ENCODE measurements at places on chromosomes 12 and 14.

- DNase-seq, result no peak
These were observed 4.5 kb downstream of the ORAI1 start for GRCh38 chr12:121630791-121631355.

GRCh38 chr14:103100281-103101121 lies 6.0 kb downstream of the EXOC3L4 start:
- DNase-seq, result no peak

DNA sequence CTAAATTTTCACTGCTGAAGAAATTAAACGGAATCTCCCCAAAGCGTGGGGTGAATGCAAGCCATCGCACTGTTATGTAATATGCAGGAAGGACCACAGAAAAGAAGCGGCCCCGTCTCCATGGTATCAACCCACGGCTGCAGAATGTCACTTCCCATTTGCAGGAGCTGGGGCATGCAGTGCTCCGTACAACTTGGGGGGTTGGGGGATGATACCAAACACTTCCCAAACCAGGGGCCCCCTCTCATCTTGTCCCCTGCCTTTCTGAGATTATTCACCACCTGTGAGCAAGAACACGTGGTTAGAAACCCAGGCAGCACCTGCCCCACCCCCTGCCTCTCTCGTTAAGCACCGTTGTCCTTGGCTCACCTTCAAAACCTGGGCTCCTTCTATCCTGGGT lies 505.1 kb upstream of the TMEM132C start:
- DNase-seq, result no peak

- no peak for DNase-seq
These were observed 79.7 kb upstream of the FBRSL1 start for GRCh38 chr12:132410296-132410625.

DNA sequence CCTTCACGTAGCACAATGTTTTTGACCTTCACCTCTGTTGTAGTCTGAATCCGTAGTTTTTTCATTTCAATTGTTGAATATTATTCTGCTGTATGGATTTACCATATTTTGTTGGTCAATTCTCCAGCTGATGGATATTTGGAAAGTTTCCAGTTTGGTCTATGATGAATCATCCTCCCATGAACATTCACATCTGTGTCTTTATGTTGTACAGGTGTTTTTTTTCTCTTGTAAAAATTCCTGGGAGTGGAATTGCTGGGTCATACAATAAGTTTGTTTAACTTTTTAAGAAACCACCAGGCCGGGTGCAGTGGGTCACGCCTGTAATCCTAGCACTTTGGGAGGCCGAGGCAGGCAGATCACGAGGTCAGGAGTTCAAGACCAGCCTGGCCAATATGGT lies 36.7 kb upstream of the GNG2 start:
- DNase-seq, result no peak

DNA sequence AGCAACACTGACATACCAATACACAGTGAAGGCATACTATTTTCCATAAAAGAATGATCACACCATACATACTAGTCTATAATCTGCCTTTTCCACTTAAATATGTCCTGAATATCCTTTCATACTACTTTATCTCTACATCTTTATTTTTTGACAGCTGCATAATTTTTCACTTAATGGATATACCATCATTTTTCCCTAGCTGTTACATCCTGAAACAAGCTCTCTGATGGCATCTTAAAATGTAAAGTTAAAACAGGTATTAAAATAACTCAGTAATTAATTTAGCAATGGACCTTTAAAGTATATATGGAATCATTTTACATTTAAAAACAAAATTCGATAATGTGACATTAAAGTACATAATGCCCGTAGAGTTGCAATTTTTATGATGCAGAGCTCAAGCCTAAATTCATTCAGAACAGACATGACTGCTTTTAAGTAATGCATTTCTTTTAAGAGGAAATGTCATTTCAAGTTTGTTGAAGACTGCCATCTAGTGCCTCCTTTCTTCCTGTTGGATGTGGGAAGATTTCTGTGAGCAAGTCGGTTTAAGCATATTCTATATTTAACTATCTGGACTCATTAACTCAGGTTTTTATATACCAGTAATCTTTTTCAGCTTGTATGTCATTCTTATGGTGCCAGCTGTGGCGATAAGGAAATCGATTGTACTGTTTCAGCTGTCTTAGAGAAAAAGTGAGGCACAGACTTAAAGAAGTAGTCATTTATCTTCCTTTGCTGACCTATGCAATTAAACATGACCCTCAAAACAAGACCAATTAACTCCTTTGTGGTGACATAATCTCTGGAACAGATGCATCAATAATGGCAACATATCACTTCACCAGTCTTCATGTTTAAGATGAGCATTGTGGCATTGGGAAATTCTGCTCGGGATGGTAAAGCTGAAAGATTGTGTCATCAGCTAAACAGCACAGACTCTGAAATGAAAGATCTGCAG lies 20.3 kb downstream of the PRICKLE1 start:
- no peak for DNase-seq

DNA sequence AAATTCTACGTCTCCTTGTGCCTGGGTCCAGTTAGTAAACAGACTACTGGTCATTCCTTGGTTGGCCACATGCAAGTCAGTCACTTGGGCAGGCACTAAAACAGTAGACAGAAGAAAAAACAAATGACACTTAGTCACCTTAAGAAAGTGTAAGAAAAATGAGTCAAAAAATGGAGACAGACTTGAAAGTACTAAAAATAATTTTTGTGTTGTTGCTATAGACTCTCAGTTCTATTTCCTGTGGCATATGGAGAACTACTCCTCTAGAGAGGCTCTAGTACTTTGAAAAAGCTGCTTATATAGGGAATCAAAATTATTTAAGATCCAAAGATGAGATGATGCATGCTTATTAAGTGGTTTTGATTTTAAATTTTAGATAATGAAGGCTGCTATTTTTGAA lies 56.0 kb downstream of the PTPRB start:
- no peak for DNase-seq

DNA sequence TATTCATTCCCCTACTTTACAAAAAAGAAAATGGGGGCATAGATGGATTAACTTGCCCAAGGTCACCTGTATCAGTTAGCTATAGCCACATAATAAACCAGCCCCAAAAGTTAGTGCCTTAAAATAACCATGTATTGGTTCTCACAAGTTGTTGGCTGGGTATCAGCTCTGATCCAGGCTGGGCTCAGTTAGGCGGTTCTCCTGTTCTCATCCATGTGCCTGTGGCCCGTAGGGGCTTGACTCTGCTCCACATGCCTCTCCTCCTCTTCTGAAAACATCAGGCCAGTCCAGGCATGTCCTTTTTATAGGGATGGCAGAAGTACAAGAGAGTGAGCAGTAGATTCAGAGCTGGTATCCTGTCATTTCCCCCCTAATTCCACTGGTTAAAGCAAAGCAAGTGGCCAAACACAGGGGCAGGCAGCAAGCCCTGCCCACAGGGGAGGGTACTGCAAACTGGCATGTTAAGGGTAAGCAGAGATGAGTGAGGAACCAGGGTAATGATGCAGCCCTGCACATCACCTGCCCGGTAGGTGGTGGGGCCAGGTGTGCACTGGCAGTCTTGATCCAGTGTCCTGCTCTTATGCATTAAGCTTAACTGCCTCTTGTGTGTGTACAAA lies 47.9 kb upstream of the TUNAR start:
- DNase-seq, result no peak

DNA sequence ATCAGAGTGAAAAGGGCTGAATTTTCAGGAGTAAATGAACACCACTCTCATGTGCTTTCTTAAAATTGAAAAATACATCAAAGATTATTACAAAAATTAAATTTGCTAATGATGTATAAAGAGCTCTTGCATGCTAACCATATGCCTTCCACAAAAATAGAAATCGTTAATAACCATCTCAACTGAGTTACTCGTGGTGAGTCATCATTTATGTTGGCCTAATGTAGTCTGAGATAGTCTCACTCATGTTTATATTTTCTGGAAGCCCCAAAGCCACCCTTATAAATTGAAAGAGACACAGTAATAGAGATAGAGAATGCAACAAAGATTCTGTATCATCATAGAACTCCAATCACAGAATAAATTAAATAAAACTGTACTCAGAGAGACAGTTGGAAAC lies 131.2 kb downstream of the KCNH5 start:
- DNase-seq, result no peak

GRCh38 chr12:9872162-9872561 lies 3.0 kb upstream of the CLEC2B start:
- DNase-seq, result no peak

DNA sequence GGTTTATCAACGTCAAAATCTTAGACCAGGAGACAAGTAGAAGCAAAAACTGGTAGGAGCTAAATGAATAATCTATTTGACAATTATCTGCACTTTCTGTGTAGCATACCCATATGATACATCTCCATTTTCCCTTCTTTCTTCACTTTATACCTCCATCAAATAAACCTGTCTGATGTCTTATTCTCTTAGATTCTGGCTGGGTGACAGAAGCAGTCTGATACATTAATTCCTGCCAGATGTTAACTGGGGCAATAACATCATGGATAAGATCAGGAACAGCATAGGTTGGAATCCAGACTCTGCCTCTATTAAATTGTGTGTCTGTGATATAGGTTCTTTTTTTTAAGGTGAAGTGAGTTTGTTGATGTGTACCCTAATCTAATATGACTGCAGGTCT lies 11.7 kb upstream of the RERG start:
- DNase-seq, result no peak

DNA sequence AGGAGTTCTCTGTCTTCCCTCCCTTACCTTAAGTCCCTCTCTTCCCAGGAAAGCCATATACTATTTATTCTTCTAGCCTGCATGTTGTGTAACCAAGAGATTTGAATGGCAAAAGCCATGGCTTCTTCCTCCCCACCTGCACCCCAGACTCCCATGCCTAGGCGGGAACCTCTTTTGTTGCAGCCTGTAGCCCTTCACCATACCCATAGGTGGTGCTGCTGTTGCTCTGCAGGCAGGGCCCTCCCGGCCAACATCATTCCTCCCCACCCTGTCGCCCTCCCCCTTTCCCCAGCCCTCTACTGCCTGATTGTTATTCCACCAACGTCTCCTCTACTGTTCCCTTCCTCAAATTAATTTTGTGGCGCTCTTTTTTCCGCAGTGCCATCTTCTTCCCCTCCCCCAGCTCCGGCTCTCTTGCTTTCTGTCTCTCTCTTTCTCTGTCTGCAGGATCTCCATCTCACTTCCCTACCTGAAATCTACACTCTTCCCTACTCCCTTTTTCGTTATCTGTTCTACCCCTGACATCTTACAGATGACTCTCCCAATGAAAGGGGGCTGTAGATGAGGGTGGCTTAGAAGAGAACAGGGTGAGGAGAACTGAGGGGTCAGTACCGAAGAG lies 13.8 kb downstream of the NGDN start:
- no peak for DNase-seq

GRCh38 chr14:72830356-72830755 lies 63.5 kb downstream of the DPF3 start:
- DNase-seq, result no peak

GRCh38 chr14:30015489-30015888 lies 87.8 kb upstream of the PRKD1 start:
- no peak for DNase-seq

DNA sequence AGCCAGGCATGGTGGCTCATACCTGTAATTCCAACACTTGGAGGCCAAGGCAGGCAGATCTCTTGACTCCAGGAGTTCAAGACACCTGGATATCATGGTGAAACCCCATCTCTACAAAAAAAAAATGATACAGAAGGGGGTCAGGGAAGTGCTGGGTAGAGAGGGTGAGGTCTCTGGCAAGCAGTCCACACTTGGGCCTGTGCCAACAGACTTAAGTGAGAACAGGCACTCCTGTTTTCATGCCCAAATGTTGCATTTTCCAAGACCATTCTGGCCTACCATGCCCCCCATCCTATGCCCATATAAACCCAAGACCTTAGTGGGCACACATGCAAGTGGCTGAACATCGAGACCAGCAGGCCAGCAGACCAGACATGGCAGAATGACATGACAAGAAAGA lies 16.0 kb upstream of the CMAS start:
- no peak for DNase-seq

GRCh38 chr14:28776482-28777266 lies 10.1 kb downstream of the FOXG1 start:
- DNase-seq, result no peak

DNA sequence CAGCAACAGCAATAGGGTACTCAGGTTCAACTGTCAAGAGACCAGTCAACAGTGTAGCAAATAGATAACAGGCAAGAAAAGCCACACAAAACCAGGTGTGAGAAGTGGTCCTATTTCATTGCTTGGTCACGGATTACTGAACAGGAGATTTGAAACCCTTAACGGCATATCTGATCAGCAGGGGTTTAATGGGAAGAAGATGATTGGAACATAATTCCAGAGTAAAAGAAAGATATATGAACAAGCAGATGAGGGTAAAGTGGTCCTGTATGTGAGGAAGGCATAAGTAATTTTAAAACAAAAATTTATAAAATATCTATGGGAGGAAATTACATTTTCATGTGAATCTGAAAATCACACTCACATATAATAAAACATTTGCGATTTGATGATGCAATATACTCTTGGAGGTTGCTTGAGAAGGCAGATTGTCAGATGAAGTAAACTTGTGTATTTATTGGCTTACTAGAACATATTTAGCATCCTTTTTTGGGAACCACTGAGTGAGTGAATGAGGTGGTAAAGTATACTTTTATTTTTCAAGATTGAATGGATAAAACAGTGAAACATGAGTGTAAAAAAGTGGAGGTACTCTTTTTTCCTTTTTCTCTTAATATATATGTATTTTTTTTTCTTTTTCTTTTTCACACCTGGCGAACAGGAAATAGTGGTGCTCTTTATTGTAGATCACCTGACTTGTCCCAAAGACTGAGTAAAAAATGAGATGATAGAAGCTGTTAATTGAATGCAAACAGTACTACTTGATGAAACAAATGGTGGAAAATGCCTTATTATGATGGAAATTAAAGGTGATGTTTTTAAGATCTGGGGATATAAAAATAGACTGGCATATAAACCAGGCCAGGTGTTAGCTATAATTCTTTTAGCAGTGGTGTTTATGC lies 21.6 kb upstream of the SDR39U1 start:
- DNase-seq, result no peak

DNA sequence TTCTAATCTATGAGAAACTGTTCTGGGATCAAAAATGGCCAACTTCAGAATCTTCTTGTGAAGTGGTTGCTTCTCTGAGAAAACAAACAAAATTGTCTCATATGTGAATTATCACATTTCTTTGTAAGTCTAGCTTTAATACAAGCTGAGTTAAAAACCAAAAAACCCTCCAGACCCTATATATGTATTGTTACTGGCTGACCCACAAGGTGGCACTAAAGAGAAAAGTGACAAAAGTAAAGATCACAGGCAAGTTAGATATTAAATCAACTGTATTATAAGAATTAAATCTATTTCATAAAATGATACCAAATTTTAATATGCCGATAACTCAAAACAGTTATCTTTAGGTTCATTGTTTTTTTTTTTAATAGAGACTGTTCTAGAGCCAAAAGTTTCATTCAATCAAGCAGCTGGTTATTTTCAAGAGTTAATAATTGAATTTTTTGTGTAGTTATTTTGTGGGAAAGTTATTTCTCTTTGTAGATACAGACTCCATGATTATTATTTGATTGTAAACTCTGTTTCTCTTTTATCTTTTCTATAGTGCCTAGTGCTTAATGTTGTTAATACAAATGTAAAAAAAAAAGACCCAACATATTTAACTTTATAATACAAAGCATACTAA lies 7.5 kb upstream of the TRHDE start:
- no peak for DNase-seq

All from CD4-positive, alpha-beta T cell treated with Interleukin-15 for 4 hours (primary cell).